ENCODE measurements at places on chromosomes 1 and 21.
A peak's percentile ranks its signal among the peaks of the same experiment; 100 is the strongest.

- DNase-seq: no peak
Observed at GRCh38 chr1:221778125-221778524, 36.2 kb upstream of the DUSP10 start.

DNA sequence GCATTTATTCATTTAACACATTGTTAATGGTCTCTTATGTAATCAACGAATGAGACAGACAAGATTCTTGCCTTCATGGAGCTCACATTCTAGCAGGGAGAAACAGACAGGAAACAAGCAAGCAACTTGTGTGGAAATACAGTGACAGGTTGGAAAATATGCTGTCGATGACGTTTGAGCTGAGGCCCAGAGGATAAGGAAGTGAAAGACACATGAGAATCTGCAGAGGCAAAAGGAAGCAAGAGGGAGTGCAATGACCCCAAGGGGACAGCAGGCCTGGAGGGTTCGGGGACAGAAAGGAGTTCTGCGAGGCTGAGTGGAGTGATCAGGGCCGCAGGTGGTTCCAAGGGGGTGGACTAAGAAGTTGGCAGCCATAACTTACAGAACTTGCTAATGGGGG, 60.6 kb upstream of the AKT3 start:
- no peak for DNase-seq

GRCh38 chr1:212293579-212293978, 8.4 kb downstream of the PPP2R5A start:
- peak; percentile 16 for DNase-seq

DNA sequence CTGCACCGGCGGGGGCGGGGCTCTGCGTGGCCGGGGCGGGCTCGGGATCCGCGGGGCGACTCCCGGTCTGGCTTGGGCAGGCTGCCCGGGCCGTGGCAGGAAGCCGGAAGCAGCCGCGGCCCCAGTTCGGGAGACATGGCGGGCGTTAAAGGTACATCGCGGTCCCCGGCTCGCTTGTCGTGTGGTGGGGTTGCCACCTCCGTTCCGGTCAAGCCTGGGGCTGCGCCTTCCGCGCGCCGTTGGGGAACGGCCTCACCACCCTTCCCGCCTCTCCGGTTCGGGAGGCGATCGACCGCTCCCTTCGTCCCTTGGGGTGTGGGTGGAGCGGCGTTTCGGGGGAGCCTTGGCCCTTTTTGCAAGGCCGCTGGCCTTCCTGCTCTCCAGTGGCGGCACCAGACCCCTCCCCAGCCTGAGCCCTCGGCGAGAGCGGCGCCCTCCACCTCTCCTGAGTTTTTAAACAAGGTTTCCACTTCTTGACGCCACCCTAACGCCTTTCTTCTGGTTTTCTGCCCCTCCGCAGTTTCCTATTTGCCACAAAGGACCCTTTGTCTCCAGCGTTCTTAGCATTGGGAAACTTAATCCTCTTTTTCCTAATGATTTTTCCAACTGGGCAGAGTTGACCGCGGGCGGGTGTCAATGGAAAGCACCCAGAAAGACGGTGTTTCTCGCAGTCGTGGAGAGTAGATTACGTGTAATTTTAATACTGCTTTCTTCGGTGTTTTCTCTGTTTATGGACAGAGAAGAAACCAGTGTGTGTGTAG, at the start of the genes LEPR and LEPROT:
Gene LEPR, plus strand, starts transcription at position 79 of the 761 bp plus-strand sequence. CDS start 144,898 bp downstream, outside the sequence.
Gene LEPROT, plus strand, starts transcription at position 79 of the 761 bp plus-strand sequence. Its CDS starts 57 bp downstream, at position 136.
- DNase-seq: no peak

GRCh38 chr1:35644204-35644603, 2.9 kb upstream of the PSMB2 start:
- DNase-seq: no peak

DNA sequence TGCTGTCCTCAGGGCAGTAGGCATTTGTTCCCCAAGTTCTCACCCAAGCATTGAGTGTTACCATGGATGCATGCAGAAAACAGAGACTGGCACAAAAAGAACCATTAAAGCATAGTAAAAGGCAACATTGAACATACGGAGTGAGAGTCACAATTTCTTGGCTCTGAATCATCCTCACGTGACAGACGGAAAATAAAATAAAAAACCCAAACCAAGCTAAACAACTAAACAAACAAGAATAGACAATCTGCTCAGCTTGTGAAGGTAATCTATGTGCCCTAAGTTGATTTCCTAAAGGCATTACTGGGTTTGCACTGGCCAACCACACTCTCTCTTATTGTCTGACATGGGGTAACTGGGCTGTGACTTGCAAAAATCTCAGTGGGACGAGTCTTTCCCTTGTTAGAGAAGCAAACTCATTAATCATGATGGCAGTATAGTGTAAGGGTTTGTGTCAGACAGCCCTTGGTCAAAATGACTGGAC, 306.0 kb downstream of the ASTN1 start:
- DNase-seq: no peak

DNA sequence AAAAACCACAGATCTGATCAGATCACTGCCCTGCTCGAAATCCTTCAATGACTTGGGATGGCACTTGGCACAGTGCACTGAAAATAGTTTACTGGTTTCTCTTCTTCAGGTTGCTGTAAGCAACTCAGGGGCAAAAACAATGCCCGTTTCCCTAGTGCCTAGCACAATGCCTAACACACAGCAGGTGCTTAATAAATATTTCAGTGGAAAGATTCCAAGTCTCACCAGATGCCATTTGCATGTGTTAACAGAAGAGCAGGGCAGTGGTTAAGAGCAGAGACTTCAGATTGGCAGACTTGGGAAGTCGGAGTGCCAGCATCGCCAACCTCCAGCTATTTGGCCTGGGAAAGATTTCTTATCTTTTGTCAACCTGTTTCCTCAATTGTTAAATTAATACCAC, 10.9 kb upstream of the METTL25B start:
- DNase-seq: no peak

GRCh38 chr1:214228976-214229375, 52.0 kb upstream of the SMYD2 start:
- no peak for DNase-seq

- DNase-seq: no peak
Observed at GRCh38 chr1:244248426-244248825, 197.3 kb downstream of the ZBTB18 start.

DNA sequence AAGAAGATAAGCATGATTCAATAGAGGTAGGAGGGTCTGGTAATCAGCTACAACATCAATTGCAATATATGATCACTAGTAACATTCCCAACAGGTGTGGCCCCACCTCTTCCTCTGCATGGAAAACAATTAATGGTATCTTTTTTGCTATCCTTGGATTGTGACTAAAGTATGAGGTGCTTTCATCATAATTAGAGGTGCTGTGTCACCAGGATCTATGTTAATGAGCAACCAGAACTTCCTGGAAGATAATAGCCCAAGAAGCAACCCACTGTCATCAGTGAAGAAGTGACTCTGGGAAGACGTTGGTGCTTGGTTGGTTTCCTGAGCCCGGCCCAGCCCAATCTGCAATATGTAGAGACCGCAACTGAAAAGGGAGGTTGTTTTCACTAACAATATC, 167.2 kb downstream of the SETD4 start:
- DNase-seq: no peak

GRCh38 chr1:177248258-177248657, 77.5 kb downstream of the BRINP2 start:
- DNase-seq: no peak

DNA sequence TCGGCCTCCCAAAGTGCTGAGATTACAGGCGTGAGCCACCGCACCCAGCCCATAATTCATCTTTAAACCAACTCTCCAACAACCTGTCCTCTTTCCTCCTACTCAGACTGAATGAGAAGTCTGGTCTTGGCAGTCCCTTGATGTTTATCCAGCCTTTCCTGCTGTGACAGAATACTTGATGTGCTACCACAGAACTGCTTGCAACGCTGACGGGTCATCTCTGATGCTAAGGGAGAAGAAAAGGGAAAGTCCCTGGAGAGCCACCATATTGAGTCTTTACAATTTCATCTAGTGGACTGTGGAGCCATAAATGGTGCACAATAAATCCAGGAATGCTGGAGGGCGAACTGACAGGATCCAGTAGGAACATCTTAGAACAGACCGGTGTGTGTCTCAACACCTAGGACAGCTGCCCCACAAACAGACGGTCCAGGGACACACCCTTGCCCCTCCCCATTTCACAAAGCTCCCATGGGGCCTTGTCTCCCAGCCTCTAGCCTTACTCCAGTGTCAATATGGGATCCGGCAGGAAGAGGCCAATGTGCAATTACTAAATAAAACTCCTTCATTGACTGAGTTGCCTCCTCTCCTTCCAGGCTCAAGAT, 30.7 kb downstream of the JAK1 start:
- DNase-seq: no peak

DNA sequence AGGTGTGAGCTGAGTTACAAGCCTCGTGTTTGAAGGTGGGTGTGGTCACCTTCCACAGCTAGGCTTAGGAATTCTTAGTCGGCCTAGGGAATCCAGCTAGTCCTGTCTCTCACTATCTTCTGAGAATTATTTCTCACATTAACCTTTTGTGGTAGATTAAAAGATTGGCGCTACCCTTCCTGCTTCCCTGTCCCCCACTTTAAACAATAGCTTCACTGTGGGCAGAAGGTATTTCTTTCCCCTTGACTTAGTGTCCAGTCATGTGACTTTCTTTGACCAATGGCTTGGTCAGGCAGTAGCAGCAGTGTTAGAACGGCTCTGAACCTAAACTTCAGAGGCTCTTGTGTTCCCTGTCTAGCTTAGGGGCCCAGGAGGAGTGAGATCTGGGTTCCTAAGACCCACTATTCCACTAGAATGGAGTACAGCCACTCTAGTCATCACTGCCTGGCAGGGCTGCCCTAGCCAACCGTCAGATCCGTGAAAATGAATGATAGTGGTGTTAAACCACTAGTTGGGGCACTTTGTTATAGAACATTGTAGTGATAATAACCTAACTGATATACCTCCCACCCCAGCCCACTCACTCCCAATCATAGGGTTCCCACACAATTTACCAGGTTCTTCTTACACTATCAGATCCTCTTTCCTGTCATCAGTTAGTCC, 13.9 kb upstream of the C1orf141 start:
- DNase-seq: no peak

- DNase-seq: peak; percentile 4
Observed at GRCh38 chr21:40797891-40798290, 49.1 kb downstream of the DSCAM start.

DNA sequence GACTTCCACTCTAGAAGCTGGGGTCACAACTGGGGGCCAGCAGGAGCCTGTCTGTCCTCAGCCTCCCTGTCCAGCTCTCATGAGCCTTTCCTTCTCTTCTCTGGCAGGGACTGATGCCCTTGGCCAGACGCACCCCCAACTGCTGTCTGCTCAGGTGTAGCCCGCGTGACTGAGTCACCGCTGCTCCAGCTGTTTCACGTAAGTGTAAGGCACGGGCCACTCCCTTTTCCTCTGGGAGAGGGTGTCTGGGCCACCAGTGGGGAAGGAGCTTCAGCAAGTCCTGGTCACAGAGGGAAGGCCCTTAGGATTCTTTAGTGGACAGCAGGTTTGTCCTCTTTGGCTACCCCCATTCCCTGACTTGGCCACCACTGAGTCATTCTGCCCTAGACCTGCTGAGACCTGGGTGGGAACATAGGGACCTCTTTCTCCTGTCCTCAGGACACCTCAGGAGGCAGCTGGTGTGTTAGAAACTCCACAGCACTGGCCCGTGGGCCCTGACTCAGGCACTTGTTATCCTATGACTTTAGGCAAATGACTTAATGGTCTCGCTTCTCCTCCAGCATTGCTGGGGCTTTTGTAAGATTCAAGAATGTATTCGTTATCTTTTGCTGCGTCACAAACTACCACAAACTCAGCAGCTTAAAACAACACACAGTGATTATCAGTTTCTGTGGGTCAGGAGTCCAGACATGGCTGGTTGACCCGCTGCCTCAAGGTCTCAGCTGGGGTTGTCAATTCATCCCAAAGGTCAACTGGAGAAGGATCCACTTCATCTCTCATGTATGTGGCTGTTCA, 64.8 kb downstream of the FAM163A start:
- DNase-seq: peak; percentile 29

GRCh38 chr1:67723126-67723525, 38.1 kb downstream of the GADD45A start:
- no peak for DNase-seq

- DNase-seq: no peak
Observed at GRCh38 chr1:199743227-199743626, 284.3 kb upstream of the NR5A2 start.

DNA sequence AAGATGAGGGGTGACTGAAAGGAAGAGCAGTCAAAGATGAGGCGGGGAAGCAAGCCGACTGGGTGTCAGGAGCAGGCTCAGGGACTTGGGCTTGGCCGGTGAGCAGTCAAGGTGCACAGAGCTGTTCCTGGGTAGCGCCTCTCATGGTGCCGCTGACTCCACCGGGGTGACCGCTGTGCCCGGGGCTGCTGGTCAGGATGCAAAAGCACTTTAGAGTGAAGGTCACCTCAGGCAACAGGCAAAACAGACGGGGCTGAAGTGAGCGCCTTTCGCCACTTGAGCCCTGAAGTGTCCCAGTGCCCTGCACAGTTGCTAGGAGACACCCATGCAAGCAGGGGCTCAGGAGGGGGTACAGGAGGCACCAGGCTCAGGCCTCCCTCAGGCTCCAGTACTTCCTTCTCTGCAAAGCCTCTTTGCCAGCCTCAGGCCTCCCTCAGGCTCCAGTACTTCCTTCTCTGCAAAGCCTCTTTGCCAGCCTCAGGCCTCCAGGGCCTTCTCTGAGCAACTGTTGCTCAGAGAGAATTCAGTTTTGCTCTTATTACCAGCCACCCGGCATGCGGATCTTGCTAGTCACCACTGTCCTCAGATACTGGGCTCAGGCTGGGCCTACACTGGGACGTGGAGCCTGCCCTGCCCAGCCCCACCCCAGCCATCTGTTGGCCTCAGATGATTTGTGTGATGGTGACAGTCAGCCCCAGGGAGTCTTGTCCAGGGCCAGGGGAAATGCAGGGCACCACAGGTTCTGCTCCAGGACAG, 99.7 kb upstream of the IRF2BP2 start:
- DNase-seq: no peak

GRCh38 chr1:79859212-79859948, 852.9 kb upstream of the ADGRL4 start:
- peak; percentile 91 for DNase-seq

GRCh38 chr1:67142931-67143330, 8.2 kb upstream of the C1orf141 start:
- no peak for DNase-seq

GRCh38 chr1:107057197-107058133, 991 bp downstream of the PRMT6 start:
- DNase-seq: peak; percentile 29

DNA sequence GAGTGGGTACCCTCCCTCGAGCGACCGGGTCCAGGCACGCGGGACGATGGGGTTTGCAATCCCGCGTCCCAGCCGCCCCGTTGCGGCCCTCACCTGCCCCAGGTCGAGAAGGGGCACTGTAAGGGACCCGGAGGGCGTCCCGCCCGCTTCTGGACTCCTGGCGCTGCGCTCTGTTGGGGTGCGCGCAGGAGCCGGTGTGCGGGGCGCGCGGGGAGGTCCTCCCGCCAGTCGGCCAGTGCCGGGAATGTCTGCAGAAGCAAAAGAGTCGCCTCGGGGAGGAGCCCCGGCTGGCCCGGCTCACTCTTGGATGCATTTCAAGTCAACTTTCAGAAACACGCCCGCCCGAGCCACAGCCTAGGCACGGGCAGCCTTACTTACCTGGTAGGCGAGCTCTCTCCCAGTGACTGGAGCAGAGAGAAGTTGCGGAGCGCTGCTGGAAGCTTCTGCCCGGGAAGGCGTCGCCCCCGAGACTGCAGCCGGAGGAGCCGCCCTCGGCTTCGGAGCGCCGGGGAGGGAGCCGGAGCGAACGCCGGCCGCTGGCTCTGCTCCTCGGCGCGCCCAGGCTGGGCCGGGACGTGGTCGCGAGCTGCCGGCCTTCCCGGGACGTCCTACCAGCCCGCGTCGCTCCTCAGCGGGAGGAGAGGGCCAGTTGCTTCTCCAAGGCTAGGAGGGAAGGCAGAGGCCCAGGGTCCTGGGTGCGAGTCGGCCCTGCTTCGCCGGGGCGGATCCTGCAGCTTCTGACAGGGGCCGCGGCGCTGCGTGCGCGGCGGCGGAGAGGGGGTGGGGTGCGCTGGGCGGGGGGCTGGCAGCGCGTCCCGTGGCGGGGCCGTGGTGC, at the start of gene LMX1A:
Gene LMX1A, minus strand, starts transcription at position 739 of the 835 bp plus-strand sequence. CDS start 1,156 bp downstream, outside the sequence.
- DNase-seq: no peak

All from AG10803 (cell line).